ENCODE measurements at places on chromosomes 1 and 21. TPM values are rescaled to one million over a fixed set of nuclear protein-coding genes. Genes with fewer than 3 reads are reported as not detected.

ECM1 gene
- total RNA-seq, result 9.5 TPM

SNX7 gene
- total RNA-seq, result 35.2 TPM

PTAFR gene
- total RNA-seq, result 0.33 TPM

CENPF gene
- 48.5 TPM for total RNA-seq
